ENCODE measurements at places on chromosomes 3 and 15.

GRCh38 chr3:56739036-56739435 is 56.0 kb upstream of the TASOR start:
- DNase-seq = no peak

GRCh38 chr3:161049683-161050248 is 55.4 kb downstream of the B3GALNT1 start:
- no peak for DNase-seq

GRCh38 chr3:108150200-108150599 is 59.4 kb upstream of the CD47 start:
- no peak for DNase-seq

GRCh38 chr15:31272558-31273257 is 53.9 kb upstream of the KLF13 start:
- no peak for DNase-seq
